ENCODE measurements at places on chromosomes 1 and 21.

GRCh38 chr21:17506951-17507350 lies 5.9 kb upstream of the CXADR start:
- no peak for DNase-seq

DNA sequence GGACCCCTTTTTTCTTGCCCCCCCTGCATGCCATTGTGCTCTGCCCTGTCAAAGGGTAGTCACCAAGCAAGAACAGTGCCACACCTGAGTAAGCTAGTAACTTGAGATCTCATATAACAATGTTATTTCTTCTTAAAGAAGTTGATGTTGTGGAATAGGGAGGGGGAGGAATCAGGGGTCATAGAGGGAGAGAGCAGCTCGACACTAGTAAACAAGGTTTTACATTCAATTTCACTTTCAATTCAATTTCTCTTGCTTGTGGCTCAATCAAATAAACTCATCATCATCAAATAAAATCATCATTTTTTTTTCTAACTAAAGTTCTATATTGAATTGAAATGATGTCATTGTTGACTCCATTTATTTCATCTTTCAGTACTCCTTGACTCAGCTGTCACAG lies 106.4 kb downstream of the CRB1 start:
- no peak for DNase-seq

DNA sequence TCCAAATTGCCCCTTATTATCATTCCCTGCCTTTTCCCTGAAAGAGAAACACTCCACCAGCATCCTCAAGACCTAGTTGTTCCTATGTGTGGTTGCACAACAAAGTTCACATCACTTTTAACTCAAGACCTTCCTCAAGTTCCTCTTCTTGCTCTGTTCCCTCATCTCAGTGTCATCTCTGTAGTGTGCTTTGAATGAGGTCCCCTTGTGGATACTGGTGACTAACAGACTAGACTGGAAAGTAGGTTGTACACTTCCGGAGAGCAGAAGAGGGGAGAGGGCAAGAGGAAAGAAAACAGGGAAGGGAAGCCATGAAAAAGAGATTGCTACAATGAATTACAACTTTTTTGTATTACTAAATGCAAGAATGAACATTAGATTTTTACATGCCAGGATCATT lies 853.8 kb downstream of the USP25 start:
- DNase-seq, result no peak

GRCh38 chr1:162151900-162152829 lies 82.7 kb downstream of the NOS1AP start:
- DNase-seq, result no peak
